ENCODE measurements at places on chromosomes 4 and X.

DNA sequence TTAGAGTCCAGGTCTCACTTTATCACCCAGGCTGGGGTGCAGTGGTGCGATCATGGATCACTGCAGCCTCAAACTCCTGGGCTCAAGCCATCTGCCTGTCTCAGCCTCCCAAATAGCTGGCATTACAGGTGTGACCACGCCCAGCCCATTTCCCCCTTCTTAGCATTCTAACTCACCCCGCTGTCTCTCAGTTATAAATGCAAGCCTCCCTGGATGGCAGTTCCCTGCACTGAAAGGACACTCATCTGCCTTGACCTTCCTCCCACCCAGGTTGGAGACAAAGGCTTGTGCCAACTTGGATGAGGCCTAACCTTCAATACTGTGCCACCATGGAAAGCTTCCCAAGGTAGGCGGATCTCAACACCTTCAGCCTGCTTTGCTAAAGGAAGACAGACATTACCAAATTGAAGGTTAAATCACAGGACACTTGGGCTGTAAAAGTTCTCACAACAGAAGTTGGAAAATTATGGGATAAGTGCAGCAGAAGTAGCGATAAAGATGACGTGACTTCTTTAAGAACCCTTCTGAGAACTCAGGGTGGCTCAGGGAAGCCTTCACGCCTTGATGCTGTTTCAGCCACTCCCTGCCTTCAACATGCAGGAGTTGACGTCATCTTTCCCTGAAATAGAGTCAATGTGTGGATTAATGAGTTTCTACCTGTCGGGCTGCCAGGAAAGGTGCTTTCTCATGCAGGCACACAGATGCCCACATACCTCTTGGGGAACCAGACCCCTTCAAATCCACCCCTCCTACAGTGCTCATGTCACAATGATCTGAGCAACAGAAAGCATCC lies 10.6 kb upstream of the GPM6B start:
- DNase-seq: no peak

- DNase-seq: no peak
Measured at GRCh38 chr4:87076690-87077358, 142.0 kb downstream of the AFF1 start.

- no peak for DNase-seq
Measured at GRCh38 chr4:40223343-40223742, 26.5 kb downstream of the RHOH start.

GRCh38 chr4:102169345-102169744 lies 175.9 kb downstream of the SLC39A8 start:
- no peak for DNase-seq

GRCh38 chr4:10808591-10808990 lies 124.0 kb upstream of the CLNK start:
- no peak for DNase-seq

Data from stimulated activated CD4-positive, alpha-beta T cell treated with anti-CD3 and anti-CD28 coated beads, Interleukin-1b, Interleukin-23, amount 100 ng/mL, for 4 hours (primary cell).